ENCODE measurements at places on chromosomes 7 and 10. TPM values are rescaled to one million over a fixed set of nuclear protein-coding genes. Genes with fewer than 3 reads are reported as not detected.

- no peaks in the 10 kb centered on the region for H3K27me3 ChIP-seq
- H3K4me1 ChIP-seq = peaks cover 4% of the 10 kb centered on the region
- no peak for DNase-seq
- H3K27ac ChIP-seq = no peak overlapping the region
- H3K36me3 ChIP-seq = no peaks in the 10 kb centered on the region
- no peak overlapping the region for H3K4me3 ChIP-seq
Observed at GRCh38 chr10:89296220-89296648, 5.6 kb upstream of the IFIT2 start.

- no peaks in the 10 kb centered on the region for H3K36me3 ChIP-seq
- H3K4me3 ChIP-seq = no peak overlapping the region
- no peak overlapping the region for H3K27ac ChIP-seq
Observed at GRCh38 chr7:110442381-110442837, 648.5 kb upstream of the LRRN3 start.

DNA sequence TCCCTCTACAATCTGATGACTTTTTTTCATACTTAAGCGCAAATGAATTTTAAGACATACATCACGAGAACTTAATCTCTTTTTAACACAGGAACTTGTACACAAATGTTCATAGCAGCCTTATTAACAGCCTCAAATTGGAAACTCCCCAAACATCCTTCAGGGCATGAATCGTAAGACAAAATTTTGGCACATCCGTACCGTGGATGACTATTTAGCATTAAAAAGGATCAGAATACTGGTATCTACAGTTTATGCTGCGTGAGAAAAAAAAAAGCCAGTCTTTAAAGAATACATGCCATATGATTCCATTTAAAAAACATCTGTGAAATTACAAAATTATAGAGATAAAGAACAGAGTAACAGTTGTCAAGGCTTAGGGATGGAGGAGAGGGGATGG lies 46.8 kb downstream of the PDE1C start:
- no peak for DNase-seq
- no peak overlapping the region for H3K4me3 ChIP-seq
- H3K27me3 ChIP-seq = no peaks in the 10 kb centered on the region
- H3K27ac ChIP-seq = no peak overlapping the region

- H3K4me3 ChIP-seq = no peak overlapping the region
- no peaks in the 10 kb centered on the region for H3K27me3 ChIP-seq
- H3K4me1 ChIP-seq = peaks cover 42% of the 10 kb centered on the region
- H3K36me3 ChIP-seq = no peaks in the 10 kb centered on the region
Observed at GRCh38 chr10:125035136-125035535, 93.2 kb downstream of the ZRANB1 start.

GRCh38 chr7:44411306-44411705 lies 79.2 kb downstream of the NUDCD3 start:
- no peak overlapping the region for H3K27ac ChIP-seq
- no peaks in the 10 kb centered on the region for H3K27me3 ChIP-seq
- no peak overlapping the region for H3K4me3 ChIP-seq
- no peaks in the 10 kb centered on the region for H3K36me3 ChIP-seq

GPR158 gene
- total RNA-seq = 0.13 TPM

- H3K4me3 ChIP-seq = no peak overlapping the region
- H3K27ac ChIP-seq = no peak overlapping the region
- peaks cover 12% of the 10 kb centered on the region for H3K4me1 ChIP-seq
- no peak for DNase-seq
- no peaks in the 10 kb centered on the region for H3K36me3 ChIP-seq
- H3K27me3 ChIP-seq = no peaks in the 10 kb centered on the region
Observed at GRCh38 chr10:119296703-119297102, 89.3 kb downstream of the GRK5 start.
